ENCODE measurements at places on chromosomes 1 and 21. TPM values are rescaled to one million over a fixed set of nuclear protein-coding genes. Genes with fewer than 3 reads are reported as not detected.

- DNase-seq: no peak
Measured at GRCh38 chr1:99621340-99621901, 24.5 kb upstream of the PALMD start.

GRCh38 chr1:66370462-66370971 is 163.4 kb upstream of the SGIP1 start:
- no peak for DNase-seq

DNA sequence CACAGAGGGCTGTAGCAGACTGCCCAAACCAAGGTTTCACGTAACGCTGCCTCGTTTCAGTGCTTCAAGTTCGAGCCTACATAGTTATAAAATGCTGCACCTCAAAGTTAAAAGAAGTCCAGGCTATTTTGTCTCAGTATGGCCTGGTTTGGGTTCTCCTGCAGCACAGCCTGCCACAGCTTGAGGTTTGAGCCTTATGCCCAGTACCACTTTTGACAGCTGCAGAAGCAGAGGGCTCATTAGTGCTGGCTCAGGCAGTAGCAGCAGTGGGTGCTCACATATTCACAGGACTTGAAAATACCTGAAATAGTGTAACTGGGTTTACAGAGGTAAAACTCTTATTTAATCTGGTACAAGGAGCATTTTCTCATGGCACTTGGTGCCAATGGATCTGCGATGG is 15.3 kb downstream of the SPATA46 start:
- no peak for DNase-seq

GRCh38 chr1:101290119-101290921 is 53.5 kb downstream of the S1PR1 start:
- DNase-seq: no peak

Gene TMEM69
- 49.1 TPM for polyA plus RNA-seq

- no peak for DNase-seq
Measured at GRCh38 chr1:230851291-230851691, 17.0 kb downstream of the C1orf198 start.

GRCh38 chr1:229148041-229148671 is 122.8 kb upstream of the RAB4A start:
- no peak for DNase-seq

DNA sequence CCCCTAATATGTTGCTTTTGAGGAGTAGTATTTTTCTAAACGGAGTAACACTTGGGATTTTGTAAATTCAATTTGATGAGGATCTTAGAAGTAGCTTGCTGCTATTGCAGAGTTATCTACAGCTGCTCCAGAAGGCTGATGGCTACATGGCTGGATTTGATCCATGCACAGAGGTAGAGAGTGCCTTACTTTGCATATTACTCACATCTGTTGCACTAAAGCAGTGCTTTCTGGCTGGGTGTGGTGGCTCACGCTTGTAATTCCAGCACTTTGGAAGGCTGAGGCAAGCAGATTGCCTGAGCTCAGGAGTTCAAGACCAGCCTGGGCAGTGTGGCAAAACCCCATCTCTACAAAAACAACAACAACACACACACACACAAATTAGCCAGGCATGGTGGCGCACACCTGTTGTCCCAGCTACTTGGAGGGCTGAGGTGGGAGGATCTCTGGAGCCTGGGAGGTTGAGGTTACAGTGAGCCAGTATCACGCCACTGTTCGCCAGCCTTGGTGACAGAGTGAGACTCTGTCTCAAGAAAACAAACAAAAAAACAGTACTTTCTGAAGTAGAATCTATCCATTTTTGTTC is 24.6 kb downstream of the RALGPS2 start:
- no peak for DNase-seq

GRCh38 chr1:238196516-238196915 is 305.8 kb upstream of the ZP4 start:
- DNase-seq: no peak

- no peak for DNase-seq
Measured at GRCh38 chr1:152577168-152577567, 3.1 kb downstream of the LCE3D start.

GRCh38 chr1:81264976-81265375 is 535.8 kb upstream of the ADGRL2 start:
- no peak for DNase-seq

DNA sequence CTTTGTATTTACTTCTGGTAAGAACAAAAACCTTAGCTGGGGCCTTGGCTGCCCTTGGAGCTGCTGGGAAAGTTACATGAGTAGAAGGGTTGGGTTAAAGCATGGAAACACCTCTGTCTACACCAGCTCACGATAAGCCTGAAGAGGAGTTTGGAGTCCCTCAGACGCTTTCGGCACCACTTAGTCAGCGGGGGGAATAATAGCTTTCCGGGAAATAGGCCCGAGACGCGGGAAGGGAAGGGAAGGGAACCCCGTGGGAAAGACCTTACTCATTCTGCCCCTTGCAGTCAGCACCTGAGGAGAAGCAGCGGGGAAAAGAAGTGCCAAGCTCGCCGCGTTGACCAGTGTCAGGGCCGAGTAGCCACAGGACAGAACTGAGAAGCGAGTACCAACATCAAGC is 66.4 kb upstream of the PDE9A start:
- no peak for DNase-seq

DNA sequence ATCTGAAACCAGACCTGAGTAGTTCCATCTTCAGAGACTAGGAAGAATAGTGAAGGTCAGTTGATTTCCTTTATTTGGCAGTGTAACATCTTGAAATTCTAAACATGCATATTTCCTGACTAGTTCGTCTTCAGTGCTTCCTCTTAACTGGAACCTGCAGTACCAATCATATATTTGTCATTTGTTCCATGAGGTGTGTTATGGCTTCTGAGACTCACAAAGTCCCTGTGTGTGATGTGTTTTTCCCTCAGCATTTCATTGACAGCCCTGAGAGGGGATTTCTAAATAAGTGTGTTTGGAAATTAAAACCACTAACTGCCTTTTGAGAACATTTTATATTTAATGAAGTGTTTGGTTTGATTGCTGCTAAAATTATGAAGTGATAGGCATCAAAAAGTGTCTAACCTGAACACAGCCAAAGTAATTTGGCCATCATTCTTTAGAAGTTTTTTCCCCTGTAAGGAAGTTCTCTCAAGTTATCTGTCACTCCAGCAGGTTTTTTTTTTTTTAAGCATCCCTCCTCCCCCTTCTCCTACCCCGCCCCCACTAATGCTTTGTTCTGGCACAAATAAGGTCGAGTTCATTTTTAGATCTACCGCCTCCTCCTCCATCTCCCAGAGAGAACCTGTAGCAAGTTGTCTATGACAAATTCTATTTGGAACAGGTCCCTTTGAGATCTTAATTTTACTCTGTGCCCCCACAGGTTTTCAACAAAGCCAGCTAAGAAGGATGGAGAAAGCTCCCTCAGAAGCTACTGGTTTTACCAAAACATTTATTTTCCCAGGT is 61.4 kb downstream of the TMEM200B start:
- no peak for DNase-seq

GRCh38 chr1:172719694-172720138 is 60.8 kb downstream of the FASLG start:
- DNase-seq: no peak

DNA sequence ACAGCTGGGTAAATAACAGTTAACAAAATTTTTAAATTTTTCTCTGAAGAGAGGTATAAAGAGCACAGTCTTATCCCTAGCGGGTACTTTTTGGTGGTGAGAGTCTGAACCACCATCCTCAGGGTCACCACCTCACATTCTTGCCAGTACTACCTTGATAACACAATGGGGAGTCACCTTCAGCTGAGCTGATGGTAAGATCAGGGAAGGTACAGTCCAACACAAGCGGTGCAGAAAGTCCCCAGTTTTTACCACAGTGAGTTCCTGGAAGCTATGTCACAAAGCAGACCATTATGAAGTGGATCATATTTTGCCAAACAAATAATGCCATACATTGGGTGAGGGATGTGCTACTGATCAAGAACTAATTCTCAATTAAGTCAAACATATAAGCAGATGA is 176.9 kb downstream of the FASLG start:
- DNase-seq: no peak

Gene TRIM46
- polyA plus RNA-seq: 4.0 TPM

GRCh38 chr1:219837274-219837993 is 90.9 kb downstream of the SLC30A10 start:
- DNase-seq: peak; percentile 43

DNA sequence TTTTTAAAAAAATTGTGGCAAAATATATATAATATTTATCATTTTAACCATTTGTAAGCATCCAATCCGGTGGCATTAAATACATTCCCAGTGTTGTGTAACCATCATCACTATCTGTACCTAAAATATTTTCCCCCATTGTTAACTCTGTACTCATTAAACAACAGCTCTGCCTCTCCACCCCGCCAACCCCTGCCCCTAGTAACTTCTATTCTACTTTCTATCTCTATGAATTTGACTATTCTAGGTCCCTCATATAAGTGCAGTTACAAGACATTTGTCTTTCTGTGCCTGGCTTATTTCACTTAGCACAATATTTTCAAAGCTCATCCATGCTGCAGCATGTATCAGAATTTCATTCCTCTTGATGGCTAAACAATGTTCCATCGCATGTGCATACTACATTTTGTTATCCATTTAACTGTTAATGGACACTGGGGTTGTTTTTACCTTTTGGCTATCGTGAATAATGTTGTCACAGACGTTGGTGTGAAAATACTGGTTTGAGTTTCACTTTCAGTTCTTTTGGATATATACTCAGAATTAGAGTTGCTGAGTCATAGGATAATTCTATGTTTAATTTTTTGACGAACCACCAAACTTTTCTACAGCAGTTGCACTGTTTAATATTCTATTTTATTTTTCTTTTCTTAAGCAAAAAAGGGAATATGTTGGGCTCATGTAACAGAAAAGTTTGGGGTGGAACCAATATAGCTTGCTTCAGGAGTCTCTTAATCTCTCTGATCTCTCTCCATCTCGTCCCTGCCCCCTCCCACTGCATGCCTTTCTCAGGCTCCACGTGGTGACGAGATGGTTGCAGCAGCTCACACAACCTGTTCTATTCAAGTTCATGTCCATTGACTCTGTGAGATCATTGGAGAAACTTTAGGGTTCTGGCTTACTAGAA is 25.2 kb upstream of the RCAN1 start:
- DNase-seq: no peak

Gene NR1I3
- polyA plus RNA-seq: 3.1 TPM

Gene RHCE
- polyA plus RNA-seq: 0.88 TPM

DNA sequence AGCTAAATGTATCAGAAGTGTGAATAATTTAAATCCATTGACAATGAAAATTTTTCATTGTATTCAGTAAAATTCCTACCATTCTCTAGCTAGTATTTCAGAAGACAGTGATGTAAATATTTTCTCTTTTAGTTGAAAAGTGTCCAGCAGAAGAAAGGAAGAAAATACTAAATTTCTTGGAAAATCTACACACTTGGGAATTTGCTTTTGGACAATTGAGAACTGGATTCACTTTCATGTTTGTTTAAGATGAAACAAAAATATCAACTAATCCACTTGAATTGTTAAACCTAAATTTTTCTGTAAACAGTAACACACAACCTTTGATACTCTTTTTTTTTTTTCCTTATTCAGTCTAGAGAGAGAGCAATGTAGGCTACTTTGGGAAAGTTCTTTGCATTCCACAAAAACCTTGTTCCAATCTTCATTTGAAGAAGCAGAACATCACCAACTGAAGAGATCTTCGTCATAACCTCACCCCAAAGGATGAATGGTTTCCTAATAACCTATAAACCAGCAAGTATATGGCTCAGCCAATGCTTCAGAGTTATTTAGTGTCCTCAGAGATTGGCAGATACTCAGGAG is 155.1 kb upstream of the GORAB start:
- DNase-seq: no peak

Gene SH3BGR
- polyA plus RNA-seq: 2.9 TPM

Gene RIPPLY3
- 2.5 TPM for polyA plus RNA-seq

Gene CRYAA
- 0.50 TPM for polyA plus RNA-seq

Gene DMRTA2
- not detected for polyA plus RNA-seq

- DNase-seq: no peak
Measured at GRCh38 chr1:25544243-25544764, 898 bp downstream of the LDLRAP1 start.

- DNase-seq: no peak
Measured at GRCh38 chr1:107110326-107110725, 30.5 kb upstream of the NTNG1 start.

DNA sequence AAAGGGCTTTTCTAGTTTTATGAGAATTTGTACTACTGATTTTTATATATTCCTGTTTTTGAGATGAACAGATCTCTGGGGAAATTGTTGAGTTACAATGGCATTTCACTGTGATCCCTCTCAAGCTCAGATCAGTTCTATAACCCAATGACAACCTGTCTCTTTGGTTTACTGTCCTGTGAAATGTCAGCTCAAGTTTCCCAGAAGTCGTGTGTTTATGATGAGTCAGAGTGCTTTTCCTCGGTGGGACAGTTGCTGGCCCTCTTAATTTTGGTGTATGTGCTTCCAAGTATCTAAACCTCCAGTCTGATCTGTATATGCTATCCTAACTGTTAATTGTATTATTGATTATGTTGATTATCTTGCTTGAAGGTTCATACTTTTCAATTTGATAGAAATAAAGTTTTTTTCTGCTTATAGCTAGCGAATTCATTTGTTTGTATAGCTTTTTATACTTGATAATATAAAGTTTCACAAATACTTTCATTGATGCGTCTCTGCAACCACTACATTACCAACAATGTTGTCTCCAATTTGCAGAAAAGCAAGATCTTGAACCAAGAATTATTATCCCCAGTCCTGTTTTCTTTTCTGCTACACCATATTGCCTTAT is 77.5 kb upstream of the DNAJC6 start:
- DNase-seq: no peak

DNA sequence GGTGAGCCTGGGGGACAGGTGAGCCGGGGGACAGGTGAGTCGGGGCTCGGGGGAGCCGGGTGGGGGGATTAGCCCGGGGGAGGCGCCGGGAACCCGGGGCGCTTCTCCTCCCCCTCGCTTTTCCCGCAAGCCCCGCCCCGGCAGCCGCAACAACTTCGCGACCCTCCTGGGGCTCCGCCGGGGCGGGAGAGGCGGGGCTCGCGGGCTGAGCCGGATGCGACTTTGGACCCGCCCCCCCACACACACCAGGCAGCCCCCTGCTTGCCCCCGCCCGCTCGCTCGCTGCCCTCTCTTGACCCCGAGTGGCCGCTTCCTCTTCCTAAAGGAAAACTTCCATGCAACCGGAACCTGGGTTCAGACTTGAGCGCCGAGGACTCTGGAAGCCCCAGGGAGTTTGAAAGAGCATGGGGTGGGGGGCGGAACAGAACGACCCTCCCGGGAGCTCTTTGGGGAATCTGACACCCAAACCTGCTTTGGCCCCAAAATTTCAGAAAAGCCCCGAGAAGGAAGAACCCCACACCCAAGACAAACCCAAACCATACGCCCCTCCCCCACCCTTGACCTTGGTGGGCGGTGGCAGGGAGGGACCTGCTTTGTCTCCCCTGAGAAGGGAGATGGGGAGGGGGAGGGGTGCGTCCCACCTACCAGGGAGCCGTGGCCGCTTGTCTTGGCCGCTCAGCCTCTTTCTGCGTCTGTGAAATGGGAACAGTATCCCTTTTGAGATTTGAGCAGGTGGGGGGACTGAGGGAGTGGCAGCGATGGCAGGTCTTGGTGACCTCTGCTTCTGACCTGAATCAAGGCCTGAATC is 550 bp downstream of the ARHGEF16 start:
- no peak for DNase-seq

DNA sequence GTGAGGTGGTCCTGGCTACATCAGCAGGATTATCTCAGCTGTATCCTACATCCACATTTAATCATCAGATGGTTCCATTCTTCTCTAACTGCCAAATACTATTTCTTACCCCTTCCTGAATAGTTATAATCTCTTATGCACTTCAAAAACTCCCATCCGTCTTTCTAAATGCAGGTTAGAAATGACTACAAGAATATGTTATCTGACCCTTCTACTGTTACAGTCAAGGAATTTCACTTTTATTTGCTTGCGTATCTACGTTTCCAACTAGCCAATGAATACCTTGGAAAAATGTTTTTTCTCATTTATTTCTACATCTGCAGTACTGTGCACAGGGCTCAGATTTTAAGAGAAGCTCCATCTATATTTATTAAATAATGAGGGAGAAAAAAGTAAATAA is 709.9 kb downstream of the KCNT2 start:
- no peak for DNase-seq
